ENCODE measurements at places on chromosomes 2 and 18.

DNA sequence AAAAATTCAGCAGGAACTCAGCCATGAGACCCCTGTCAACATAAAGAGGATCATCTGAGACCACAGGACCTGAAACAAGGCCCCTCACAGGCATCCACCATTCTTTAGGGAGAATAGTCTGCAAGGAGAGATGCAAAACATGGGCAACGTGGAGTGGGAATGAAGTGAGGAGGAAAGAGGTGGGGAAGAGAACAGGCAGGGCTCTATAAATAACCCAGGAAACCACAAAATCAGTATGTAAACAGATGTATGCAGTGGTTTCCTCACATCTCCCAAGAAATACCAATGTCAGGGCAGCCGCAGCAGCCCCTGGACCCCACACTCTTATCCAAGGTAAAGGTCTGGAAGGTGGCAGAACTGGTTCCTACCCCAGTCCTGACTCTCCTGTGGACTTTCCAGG, 168.5 kb downstream of the EN1 start:
- DNase-seq = no peak

GRCh38 chr2:227415538-227416424, 28.0 kb upstream of the SCYGR1 start:
- no peak for DNase-seq

- DNase-seq = no peak
Measured at GRCh38 chr2:200619279-200619678, 33.5 kb downstream of the AOX1 start.

- no peak for DNase-seq
Measured at GRCh38 chr2:121382744-121383143, 97.7 kb upstream of the TFCP2L1 start.

- no peak for DNase-seq
Measured at GRCh38 chr18:47832348-47832747, 98.1 kb downstream of the SMAD2 start.

DNA sequence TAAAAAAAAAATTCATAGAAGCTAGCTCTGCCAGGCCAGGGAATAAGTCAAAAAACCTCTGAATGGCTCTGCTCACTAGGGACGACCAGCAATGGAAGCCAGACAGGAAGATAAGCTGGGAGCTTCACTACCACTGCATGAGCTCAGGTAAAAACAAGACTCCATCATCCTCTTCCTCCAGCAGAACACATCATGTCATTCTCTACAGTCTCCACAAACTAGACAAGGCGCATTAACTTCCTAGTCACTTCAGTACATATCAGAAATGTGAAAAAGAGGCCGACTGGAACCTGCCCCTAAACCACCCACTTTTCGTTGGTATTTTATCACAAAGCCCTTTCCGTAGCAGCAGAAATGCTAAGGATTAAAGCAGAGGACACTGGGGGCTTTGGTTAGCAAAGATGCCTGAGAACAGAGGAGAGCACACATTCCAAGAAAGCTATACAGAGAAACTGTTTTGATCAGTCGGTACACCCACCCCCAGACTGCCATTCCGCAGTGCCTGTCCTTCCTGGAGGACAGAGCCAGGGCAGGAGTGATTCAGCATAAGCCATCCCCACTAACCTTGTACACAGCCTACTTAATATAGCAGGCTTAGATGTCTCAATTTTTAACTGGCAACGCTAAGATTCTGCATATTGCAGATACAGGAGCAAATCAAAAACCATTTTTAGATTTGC, 53.4 kb downstream of the AAK1 start:
- no peak for DNase-seq

GRCh38 chr2:183868707-183869106, 729.6 kb upstream of the ZNF804A start:
- no peak for DNase-seq

- DNase-seq = no peak
Measured at GRCh38 chr2:6946722-6947121, 29.5 kb downstream of the RNF144A start.

DNA sequence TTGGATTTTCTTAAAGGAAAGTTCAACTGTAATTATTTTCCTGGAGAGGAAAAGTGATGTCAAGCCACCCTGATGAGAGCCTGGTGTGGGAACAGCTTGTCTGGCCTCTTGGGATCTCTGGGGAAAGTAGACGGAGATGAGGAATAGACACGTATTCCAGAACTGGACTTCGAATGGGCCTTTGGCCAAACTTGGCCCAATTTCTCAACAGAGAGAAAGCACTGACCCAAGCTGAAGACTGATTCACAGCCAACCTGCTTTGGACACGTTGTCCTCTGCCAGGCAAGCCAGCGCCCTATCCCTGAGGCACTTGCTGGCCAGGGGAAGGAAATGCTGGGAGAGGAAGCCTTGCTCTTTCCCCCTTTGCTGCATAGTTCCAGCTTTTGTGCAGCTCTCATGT, 70.8 kb upstream of the CTAGE1 start:
- DNase-seq = no peak

DNA sequence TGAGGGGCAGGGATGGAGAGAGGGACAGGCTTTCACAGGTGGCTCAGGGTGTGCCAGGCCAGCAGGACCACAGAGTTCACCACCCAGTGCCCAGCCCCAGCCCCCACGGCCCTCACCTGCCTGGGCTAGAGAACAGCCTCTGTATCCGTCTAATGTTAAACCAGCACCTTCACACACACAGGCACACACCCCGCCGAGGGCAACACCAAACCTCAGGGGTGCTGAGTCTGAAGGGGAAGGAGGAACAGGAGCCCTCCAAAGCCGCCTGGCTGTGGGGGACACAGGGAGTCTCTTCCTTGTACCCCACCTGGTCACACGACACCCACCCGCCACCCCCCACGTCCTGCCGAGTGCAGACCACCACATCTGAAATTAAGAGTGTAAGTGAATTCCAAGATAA, 205.8 kb upstream of the SALL3 start:
- no peak for DNase-seq

- no peak for DNase-seq
Measured at GRCh38 chr2:9543557-9543956, 12.1 kb downstream of the ADAM17 start.

- DNase-seq = no peak
Measured at GRCh38 chr2:103166456-103167324, 404.9 kb downstream of the TMEM182 start.

DNA sequence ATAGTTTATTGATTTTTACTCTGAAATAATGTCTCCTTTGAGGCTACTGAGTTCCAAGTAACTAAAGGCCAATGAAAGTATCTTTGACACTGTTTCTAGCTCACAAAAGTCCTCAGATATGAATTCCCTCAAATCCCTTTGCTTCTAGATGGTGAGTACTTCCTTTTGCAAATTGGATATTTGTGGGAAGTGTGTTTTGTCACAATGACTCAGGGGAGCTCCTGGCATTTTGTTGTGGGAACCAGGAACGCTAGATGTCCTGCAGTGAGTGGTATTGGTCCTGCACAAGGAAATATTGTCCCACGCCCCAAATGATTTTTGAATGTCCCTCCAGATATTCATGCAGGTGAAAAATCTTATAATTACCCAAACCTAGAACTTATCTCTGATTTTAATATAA, 24.3 kb downstream of the TACR1 start:
- no peak for DNase-seq
